ENCODE measurements at places on chromosomes 6 and 20.

GRCh38 chr6:4840169-4840568, 64.0 kb downstream of the CDYL start:
- DNase-seq: no peak

DNA sequence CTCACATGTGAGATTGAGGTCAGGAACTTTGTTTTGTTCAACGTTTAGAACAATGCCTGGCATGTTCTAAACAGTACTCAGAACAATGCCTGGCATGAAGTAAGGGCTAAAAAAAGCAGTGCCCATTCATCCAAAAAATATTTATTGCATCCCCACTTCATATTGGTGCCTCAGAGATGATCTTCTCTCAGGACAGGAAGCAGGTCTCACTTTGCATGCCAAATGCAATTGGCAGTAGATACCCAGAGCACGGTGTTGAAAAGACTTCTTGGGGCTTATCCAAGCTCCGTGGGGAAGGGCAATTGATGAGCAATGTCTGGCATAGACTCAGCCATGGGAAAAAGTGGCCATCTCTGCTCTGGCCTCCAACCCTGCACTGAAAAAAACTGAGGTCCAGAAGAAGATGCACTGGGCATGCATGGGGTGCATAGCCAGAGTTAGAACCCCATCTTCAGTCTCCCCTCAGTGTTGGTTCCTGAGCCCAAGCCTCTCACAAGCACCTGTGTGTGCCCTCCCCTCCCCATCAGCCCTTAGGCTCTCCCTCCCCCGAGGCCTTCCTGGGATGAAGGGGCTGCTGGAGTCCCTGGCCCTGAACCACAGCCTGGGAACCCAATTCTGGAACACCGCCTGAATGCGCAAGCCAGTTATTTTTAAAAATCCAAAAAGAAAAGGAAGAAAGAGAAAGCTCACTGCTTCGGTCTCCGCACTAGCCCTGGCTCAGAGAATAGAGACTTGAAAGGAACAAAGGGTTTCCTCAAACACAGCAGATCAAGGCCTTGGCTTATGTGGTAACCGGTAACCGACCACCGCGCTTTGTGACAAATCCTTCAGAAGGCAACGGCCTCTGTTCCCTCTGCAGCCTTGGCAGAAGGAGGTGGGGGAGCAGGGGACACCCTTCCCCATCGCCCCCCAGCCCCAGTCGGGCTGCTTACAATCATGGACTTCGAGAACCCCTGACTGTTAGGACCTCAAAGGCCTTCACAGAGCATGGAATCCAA, 78.5 kb upstream of the SIRPA start:
- no peak for DNase-seq

GRCh38 chr6:19549109-19549508, 288.1 kb upstream of the ID4 start:
- no peak for DNase-seq

GRCh38 chr6:34560366-34561226, 4.5 kb upstream of the SPDEF start:
- no peak for DNase-seq

- no peak for DNase-seq
Observed at GRCh38 chr20:4912380-4913142, 88.7 kb downstream of the SLC23A2 start.

GRCh38 chr6:138856654-138857053, 60.8 kb downstream of the ECT2L start:
- DNase-seq: no peak

DNA sequence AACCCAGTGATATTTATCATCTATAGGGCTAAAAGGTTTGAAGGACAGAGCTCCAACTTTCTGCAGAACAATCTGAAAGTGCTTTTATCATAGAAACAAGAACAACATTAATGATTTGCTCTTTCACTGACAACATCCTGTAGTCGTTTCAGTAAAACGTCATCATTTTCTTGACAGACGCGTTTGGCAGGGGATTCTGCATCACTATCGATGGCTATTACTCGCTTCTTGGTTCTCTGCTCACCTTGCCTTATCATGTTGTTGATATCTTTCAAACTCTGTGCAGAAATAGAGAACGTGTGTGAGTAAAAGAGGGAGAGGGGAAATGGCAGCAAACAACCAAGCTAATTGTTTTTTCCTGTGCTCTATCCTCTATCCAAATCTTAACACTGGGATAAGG, 47.1 kb upstream of the SAMHD1 start:
- DNase-seq: no peak

- DNase-seq: no peak
Observed at GRCh38 chr20:22762576-22763256, 178.3 kb upstream of the FOXA2 start.

- no peak for DNase-seq
Observed at GRCh38 chr20:61579908-61580307, 327.8 kb downstream of the CDH4 start.

- no peak for DNase-seq
Observed at GRCh38 chr6:41887331-41887751, 7.8 kb downstream of the USP49 start.

DNA sequence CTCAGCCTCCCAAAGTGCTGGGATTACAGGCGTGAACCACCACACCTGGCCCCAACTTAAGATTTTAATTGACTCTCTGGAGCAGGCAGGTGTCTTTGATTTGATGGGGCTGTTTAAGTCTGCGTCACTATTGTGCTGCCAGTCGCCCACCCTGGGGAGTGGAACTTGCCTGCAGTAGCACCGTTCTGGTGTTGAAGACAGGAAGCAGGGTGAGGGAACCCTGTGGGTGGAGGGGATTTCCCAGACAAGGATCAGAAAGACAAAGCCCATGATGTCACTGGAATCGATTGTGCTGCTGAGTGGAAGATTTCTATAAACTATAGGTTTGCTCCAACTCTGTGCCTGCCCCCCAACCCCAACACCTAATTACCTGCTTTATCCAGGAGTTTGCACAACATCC, 11.0 kb downstream of the ALDH8A1 start:
- DNase-seq: peak; percentile 44

DNA sequence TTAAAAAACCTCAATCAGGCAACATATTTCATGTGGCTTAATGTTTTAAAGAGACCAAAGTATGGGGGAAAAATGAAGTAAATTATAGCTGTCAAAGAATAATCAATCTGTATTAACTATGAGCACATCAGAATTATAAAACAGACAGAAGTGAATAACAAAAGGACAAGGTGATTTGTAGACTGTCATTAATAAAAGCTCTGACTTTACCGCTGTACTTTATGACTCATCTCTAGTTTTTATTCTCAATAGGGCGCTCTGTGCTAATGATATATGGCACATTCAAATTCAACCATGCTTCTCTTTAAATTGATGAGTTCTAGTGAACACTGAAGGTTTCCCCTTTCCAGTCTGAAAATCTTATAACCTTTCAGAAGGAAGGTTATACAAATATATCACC, 72.0 kb downstream of the PREP start:
- no peak for DNase-seq

DNA sequence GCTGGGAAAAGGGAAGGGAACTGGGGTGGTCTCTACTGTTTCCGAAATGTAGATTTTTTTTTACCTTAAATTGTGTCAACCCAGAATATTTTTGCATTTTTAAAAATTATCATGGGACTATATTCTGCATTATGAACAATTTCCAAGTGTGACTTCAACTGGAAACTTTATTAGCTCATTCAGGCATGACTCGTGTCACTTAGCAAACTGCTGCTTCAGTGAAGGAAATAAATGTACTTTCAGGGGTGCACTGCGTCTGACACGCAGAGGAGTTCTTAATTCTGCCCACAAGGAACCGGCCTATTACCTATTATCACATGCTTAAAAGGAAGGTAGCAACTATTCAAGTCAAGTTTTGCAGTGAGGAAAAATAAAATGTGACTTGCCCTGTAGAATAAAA, 291.3 kb upstream of the PRDM1 start:
- no peak for DNase-seq

DNA sequence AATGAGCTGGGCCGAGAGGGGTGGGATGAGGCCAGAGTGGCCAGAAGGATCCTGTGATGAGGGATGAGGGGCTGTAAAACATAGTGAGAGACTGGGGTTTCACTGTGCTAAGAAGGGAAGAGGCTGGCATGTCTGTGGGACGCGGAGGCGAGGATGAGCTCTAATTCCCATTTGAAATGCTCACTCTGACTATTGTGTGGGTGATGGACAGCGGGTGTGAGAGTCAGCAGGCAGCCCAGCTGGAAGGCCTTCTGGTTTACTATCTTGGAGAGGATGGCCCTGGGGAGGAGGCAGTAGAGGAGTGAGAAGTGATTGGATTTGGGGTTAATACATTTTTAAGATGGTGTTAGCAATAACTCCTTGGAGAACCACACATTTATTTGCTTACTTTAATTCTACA, 9.5 kb upstream of the MICA start:
- no peak for DNase-seq

DNA sequence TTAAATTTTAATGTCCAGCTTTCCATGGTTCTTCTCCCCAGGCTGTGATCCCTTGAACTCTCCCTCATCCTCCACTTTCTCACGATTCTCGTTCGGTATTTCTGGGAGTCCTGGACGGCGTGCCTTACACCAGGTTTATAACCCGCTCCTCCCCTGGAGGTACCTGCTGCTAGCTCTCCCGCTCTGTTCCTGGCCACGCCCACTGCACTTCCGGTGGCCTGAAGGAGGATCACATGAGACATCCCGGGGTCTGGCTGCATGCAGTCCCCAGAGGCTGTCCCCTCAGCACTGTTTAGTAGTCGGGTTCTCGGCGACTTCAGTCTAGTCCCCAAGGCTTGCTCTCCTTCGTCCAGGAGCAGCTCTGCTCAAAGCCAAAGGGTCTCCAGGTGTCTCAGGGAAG, 28.4 kb upstream of the GCLC start:
- DNase-seq: no peak

DNA sequence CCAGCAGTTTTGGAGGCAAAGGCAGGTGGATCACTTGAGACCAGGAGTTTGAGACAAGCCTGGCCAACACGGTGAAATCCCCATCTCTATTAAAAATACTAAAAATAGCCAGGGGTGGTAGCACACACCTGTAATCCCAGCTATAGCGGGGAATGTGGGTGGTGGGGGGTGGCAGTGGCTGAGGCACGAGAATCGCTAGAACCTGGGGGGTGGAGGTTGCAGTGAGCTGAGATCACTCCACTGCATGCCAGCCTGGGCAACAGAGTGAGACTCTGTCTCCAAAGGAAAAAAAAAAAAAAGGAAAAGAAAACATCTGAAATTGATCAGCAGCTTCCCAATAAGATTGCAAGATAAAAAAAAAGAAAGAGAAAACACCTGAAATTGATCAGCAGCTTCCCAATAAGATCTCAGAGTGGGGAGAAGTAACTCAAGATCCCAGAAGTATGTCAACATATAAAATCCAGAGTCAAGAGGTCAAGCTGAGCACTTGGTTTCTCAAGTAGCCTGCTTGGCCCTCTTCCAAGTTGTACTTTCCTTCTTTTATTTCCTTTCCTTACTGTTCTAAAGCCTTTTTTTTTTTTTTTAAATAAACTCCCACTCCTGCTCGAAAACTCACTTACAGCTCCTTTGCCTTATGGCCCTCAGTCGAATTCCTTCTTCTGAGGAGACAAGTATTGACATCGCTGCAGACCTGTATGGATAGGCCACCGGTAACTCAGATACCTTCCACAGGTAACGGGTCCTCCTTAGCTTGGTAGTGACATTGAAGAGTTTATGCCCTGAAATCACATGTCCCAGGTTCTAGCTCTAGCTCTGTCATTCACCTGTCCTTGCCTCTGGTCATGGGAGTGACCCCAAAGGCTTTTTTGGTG, 368.5 kb upstream of the SYNCRIP start:
- DNase-seq: no peak

- DNase-seq: no peak
Observed at GRCh38 chr6:17291778-17292177, 10.6 kb downstream of the RBM24 start.

GRCh38 chr20:15643713-15644112, 929.5 kb downstream of the KIF16B start:
- DNase-seq: no peak

- no peak for DNase-seq
Observed at GRCh38 chr6:37488476-37488875, 11.2 kb downstream of the CCDC167 start.

DNA sequence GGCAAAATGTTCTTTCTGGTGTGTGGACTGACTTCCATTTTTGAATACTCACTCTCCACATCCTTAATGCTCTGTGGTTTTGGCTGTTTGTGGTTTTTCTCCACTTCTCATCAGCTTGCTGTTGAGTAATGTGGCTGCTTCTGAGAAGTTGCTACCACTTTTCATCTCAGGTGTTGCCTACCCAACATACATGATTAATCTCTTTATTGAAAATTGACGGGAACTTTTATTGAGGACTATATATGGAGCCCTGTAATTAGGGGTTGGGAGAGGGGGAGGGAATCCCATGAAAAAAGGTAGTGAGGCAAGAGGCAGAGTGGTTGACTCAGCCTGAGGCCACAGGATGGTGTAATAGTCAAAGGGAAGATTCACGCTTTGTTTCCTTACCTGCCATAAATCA, 17.6 kb downstream of the IL22RA2 start:
- no peak for DNase-seq

GRCh38 chr6:133814797-133815196, 74.1 kb upstream of the TCF21 start:
- no peak for DNase-seq

DNA sequence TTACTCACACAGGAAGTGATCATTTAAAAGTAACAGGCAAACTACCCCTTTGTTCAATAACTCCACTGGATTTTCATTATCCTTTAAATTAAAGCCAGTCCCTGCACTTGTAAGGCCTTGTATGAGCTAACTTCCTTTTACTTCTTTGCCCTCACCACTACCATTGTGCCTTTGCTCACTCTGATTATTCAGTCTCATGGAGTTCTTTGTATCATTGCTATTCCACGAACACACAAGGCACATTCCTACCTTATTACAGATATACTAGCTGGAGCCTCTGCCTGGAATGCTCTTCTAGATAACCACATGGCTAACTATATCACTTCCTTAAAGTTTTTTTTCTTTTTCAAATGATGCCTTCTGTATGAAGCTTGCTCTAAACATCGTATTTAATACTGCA, 748.6 kb upstream of the HS3ST5 start:
- no peak for DNase-seq

- DNase-seq: no peak
Observed at GRCh38 chr6:144683216-144684070, 398.3 kb downstream of the UTRN start.

GRCh38 chr6:153673750-153674149, 365.3 kb upstream of the OPRM1 start:
- no peak for DNase-seq

DNA sequence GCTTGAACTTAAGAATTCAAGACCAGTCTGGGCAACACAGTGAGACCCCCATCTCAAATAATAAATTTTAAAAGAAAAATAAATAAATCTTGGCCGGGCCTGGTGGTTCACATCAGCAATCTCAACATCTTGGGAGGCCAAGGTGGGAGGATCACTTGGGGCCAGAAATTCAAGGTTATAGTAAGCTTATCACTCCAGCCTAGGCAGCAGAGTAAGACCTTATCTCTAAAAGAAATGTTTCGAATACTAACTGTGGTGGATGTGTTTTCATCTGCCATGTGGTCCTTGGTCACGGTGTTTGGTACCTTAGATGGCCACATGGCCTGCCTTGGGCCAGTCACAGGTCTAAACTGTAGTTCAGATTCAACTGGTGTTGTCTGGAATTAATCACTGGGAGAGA, 5.8 kb downstream of the UBE2C start:
- no peak for DNase-seq

All from stimulated activated CD4-positive, alpha-beta T cell treated with anti-CD3 and anti-CD28 coated beads, TNF-alpha, amount 100 ng/mL, for 1 hour (primary cell).